ENCODE measurements at places on chromosomes 6 and 20. TPM values are rescaled to one million over a fixed set of nuclear protein-coding genes. Genes with fewer than 3 reads are reported as not detected.

DNA sequence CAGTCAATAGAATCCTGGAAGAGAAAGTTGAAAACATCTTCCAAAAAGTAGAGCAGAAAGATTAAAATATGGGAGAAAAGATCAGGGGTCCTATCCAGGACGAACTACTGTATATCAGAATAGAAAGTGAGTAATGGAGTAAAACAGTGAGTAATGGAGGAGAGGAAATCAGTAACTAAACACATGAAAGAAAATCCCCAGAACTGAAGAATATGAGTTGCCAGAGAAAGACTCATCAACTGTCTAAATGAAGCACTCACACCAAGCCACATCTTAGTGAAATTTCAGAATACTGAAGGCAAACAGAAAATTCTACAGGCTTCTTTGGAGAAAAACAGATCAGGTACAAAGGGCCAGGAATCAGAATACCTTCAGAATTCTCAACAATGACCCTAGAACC, 14.9 kb downstream of the IL17A start:
- no peak for DNase-seq

DNA sequence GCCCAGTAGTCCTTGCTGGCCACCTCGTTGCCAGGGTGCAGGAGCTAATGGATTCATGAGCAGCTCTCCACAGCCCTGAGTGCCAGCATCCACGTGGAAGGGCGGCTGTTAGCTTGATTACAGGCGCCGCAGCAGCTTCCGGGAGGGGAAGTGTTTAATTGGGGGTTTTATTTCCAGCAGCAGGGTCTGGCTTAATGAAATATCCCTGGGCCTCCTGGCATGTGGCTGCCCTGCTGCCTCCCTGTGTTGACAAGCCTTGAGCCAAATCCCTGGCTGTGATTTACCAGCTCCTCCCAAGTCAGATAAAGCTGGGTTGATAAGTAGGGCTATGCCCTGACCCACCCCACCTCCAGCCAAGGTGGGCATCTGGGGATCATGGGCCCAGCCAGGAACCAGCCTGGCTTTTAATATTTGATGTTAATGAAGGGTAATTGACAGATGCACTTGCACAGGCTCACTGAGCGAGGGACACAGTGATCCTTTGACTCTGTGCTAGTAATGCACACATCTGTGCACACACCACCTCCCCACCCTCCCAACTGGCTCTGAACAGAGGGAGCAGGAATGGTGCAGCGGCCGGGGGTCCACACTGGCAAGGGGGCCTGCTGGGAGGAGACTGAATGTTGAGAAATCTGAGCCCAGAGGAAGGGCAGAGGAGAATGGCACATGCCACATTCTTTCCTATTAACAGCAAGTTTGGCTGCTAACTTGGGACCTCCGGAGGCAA, 13.6 kb downstream of the GLP1R start:
- DNase-seq, result no peak

GRCh38 chr6:335572-335971, 43.3 kb downstream of the DUSP22 start:
- no peak for DNase-seq

GRCh38 chr6:96420294-96420693, 101.3 kb upstream of the UFL1 start:
- no peak for DNase-seq

DNA sequence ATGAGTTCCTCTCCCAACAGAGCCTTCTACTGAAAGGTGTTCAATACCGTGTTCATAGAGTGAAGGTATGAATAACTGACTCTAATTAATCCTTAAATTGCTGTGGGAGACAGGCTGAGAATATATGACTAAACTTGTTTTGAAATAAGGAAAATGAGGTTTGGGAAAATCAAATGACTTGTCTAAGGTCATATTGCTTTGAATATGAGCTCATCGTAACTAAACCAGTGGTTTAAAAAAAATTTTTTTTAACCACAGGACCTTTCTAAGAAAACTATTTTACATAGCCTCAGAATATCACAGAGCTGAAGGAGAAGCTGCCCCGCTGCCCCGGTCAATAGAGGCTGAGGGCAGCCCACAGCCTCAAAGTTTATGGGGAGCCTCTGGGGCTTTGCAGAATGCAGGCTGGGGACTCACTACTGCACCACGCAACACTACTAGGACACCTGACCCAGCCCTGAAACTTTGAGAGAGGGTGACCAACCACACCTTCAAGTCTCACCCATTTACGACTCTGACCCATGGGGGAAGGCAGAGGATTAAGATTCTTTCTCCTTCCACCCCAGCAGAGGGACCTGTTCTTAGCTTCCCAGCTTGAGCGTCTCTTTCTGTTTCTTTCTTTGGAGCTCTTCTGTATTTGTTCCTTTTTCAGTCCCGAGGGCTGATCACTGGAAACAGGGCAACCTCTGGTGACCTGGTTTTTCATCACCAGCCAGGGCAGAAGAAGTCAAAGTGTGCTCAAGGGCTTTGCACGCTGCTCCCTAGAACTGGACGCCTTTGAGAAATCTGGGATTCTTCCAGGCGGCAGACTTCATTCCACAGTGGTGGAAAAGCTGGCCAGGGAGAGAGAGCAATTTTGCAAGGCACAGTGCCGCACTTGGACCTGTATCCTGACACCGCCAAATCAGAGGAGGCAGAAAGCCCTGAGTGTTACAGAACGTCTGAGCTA, 220.2 kb downstream of the ATXN1 start:
- no peak for DNase-seq

GRCh38 chr20:51450221-51450712, 92.3 kb downstream of the NFATC2 start:
- no peak for DNase-seq

GRCh38 chr6:72770959-72771358, 149.1 kb downstream of the KCNQ5 start:
- DNase-seq, result no peak

DNA sequence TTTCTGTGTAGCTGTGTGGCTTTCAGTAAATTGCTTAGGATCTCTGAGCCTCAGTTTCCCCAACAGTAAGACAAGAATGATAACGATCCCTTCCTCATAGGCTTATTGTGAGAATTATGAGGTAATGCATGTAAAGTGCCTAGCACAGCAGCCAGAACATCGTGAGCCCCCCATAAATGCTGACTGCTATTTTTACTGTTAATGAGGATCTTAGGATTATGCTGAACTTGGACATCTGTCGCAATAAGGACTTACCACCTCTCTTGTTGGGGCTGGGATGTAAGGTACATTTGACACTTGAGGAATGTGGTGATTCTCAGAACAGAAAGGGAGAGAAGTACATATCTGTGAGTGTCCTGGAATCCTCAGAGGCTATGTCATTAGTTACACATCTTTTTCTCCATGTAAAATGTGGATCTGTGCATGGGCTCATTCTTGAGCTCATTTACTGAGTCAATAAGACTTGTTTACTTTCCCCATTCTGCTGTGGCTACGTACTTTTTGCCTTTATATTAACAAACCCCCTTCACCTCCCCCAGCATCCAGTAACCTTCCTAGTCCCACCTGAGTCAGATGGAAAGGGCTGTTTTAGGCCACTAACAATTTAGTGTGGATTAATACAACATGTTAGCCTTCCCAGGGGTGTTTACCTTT, 64.4 kb upstream of the PLEKHG1 start:
- DNase-seq, result no peak

DNA sequence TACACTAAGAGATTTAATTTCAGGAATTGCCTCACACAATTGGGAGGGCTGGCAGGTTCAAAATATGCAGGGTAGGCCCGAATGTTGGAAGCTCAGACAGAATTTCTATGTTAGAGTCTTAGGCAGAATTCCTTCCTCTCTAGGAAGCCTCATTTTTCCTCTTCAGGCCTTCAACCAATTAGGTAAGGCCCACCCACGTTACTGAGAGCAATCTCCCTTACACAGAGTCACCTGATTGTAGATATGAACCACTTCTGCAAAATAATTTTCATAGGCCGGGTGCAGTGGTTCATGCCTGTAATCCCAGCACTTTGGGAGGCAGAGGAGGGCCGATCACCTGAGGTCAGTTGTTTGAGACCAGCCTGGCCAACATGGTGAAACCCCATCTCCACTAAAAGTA, 50.2 kb upstream of the HIVEP1 start:
- no peak for DNase-seq

GRCh38 chr6:132961122-132961521, 146.8 kb downstream of the RPS12 start:
- DNase-seq, result no peak

GRCh38 chr6:111845441-111845871, 27.8 kb downstream of the FYN start:
- no peak for DNase-seq

GRCh38 chr6:28653876-28654275, 128.2 kb downstream of the GPX5 start:
- no peak for DNase-seq

DNA sequence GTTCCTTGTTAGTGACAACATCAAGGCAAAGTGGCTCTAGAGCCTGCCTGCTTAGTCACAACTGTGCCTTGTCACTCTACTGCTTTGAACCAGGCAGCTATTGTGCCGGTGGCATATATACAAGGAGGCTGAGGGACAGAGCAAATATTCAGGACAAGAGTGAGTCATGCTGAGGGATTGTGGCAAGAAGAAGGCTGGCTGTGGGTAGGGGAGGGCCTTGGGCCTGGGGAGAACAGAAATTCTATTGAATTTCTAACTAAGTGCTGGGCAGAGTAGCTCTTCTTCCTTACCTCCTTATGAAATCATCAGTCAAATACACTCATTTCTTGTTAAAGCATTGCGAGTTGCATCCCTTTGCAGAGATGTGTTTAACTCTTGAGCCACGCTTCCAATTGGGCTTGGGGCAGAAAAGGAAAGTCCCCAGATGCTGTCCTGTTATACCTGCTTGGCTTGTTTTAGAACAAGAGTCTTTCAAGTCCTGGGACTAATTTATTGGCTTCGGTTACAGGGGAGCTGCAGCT, 59.7 kb downstream of the PFDN4 start:
- DNase-seq, result no peak

The POM121L2 gene
- 0.16 TPM for total RNA-seq

The BACH2 gene
- total RNA-seq, result 4.5 TPM

The AIF1 gene
- total RNA-seq, result 5.4 TPM

The COX4I2 gene
- total RNA-seq, result not detected

The C6orf52 gene
- total RNA-seq, result 1.8 TPM

The MAD2L1BP gene
- 31.6 TPM for total RNA-seq

The PI3 gene
- not detected for total RNA-seq

The SLC17A1 gene
- not detected for total RNA-seq

The SOX4 gene
- total RNA-seq, result 169 TPM
